Activated naive CD4-positive, alpha-beta T cell treated with anti-CD3 and anti-CD28 coated beads, Interleukin-2, amount 10 ng/mL, durations not matched to agents 7 days and 5 days (primary cell): ENCODE measurements at places on chromosomes 4 and X.

DNA sequence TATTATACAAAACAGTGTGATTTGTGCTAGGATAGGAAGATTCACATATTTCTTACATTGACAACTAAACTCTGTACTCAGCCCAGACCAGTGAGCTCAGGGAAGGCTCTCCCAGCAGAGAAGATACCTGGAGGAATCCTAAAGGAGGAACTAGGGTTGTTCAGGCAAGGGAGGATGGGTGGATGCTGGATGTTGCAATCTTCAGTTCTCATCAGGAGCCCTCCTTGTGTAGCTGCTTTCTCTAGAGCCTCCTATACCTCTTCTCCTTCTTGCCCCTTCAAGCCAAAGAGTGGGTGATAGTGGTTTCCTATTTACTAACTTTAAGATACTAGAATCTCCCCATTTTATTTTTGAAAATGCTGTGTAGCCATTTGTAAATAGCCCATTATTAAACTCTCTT lies 117.3 kb downstream of the NKX6-1 start:
- DNase-seq = no peak

- DNase-seq = no peak
Observed at GRCh38 chr4:156495091-156495490, 476.5 kb downstream of the PDGFC start.

DNA sequence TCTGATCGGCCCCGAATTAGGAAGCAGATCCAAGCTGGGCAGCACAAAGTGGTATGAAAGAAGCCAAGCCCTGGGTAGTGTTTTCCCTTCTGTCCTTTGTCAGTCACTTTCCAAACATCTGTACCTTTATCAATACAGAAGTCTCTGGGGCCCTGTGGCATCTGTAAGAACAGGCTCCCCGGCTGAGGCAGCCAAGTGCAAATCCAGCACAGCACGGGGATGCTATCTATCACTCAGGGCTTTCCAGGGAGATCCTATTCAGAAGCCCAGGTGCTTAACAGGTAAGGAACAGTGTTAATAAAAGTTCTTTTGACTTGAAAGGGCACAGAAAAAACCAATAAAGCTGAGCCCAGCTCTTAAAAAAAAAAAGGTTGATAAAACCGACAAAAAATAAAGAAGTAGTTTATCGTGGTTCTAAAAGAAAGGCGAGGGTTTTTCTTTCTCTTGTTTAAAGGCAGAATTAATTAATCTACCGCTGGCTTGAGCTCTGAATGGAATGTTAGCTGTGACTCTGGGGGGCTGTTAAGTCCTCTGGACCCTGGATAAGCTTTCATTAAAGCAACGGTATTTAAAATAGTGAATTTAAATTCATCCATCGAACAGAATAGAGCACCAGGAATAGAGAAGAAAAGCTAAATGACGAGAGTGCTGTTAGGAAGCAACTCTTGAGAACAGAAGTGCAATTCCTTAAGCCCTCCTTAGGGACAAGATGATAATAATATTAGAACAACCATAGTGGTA lies 119.1 kb upstream of the GATB start:
- DNase-seq = no peak

DNA sequence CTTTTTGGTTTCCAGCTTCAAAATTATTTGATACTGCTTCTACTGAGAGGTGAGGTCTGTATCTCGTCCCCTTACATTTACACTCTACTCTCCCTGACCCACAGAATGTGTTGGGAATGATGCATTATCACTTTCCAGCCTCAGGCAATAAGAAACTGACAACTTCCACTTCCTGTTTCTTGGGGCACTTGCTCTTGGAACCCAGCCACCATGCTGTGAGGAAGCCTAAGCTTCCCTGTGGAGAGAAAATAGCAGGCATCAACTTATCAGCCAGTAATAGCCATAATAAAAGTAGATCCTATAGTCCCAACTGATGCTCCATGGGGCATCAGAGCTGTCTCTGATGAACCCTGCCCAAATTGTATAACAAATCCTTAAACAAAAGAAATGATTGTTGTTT lies 32.6 kb downstream of the RELL1 start:
- no peak for DNase-seq

GRCh38 chr4:120010646-120011045 lies 56.0 kb downstream of the MAD2L1 start:
- DNase-seq = no peak

GRCh38 chrX:46770000-46770816 lies 11.3 kb upstream of the SLC9A7 start:
- no peak for DNase-seq

DNA sequence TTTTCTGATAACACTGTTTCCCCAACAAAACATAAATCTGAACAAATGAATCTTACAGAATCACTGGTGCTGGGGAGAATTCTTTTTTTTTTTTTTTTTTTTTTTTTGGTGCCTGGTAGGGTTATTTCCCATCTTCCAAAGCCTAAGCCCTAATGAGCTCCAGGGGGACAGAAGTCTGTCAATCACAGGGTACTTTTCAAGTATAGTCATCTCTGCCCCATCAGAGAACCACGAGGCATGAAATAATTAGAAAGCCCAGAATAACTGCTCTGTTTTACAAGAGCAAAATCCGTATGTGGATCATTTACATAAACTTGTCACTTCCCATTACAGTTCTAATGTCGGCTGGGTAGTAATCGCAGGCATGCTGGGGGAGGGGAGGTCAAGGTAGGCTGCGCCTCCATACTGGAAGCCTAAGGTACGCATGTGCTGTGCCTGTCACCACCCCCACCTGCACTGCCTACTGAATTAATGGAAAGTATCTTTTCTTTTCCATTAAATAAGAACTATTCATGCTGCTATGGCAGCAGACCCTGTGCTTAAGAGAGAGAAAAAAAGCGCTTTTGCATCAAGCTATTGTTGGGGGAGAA lies 164.7 kb upstream of the LEF1 start:
- no peak for DNase-seq
